Anterior cingulate cortex (tissue), 58 donors: ENCODE measurements at places on chromosomes 5 and 9.
A peak's percentile ranks its signal among the peaks of the same experiment; 100 is the strongest.

DNA sequence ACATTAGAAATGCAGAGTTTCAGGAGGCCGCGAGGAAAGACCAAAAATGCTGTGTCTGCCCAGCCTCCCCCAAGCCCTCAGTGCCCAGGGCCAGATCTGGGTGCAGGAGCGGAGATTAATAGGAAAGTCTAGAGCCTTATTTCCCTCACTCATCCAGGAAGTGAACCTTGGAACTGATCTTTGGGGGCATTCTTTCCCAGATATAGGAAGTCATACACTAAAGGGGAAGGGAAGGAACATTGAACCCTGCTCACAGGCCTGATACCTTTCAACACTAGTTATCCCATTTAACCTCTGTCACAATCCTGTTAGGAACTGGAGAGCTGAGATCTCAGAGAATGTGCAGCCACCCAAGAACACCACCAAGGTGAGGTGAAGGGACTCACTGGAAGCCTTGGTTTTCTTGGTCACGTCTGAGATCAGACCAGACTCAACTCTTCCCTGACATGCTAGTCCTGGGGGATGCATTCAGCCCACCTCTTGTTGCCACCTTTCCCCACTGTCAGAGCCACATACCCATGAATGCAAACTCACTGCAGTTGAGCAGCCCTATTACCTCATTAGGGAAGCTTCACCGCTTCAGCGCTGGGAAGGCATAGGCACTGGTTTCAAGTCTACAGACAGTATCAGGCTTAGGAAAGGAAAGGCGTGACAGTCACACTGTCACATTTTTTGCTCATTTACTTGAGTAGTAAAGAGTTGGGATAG lies 95.0 kb downstream of the KIAA1958 start:
- no peak for DNase-seq

DNA sequence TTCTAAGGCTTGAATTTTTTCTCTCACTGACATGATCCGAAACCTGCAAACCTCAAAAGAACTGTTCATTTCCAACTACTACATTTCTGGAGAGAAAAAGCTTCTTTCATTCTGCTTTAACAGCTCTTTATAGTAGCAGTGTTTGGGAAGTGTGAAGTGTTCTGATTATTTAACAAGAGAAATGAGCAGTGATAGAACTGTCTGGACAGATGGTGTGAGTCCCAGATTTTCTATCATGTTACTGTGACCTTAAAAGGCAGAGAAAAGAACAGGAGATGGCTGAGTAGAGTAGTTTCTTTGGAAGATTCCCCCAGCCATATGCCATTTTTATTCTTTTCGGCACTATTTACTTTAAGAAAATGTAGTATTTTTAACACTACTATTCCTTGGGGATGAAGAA lies 41.3 kb upstream of the TAL2 start:
- no peak for DNase-seq

GRCh38 chr5:153551537-153552079 lies 61.1 kb downstream of the GRIA1 start:
- DNase-seq = no peak

DNA sequence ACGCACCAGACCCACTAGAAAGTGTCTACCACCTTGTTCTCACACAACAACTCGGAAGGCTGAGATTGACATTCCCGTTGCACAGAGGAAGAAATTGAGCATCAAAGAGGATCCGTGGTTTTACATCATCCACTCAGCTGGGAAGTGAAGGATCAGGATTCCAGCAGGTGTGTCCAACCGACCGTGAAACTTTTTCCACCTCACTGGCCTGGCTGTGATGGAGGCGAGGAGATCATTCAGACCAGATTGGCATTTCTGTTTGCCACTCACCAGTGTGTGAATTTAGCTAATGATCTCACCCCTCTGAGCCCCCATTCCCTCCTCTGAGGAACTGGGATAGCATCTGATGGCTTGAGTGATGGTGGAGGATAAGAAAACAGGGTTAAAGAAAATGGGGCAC lies 46.7 kb upstream of the CPLX2 start:
- DNase-seq = no peak

DNA sequence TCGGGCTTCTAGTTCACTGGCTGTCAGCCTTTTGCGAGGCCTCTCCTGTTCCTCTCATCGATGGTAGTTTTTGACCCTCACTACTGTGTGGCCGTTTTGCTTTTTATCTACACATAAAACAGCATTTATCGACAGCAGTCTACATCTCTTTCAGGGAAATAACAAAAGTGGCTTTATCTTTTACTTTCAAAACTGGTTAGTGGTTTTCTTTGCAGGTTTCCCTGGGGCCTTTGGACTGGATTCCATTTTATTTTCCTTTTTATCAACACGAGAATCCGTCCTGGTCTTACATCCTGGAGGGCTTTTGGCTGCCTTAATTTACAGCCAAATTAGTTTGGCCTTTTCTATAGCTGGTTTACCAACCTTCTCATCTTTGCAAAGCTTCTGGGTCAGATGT lies 793 bp upstream of the PKD2L2 start:
- no peak for DNase-seq

DNA sequence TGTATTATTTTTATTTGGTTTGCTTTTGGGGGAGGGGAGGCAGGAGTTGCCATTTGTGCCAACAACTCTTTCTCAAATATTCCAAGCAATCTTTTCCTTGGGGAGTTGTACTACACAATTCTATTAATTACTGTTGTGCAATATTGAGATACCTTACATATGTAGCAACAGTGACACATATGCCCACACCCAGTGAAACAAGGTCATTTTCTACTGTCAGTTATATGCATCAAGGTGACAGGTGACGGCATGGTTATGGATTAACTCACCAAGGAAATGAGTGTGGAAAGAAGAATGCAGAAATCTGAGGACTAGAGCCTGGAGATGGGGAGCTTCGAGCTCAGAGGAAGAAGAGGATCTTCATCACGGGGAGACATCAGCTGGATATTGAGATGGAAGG lies 17.9 kb upstream of the MSMP start:
- DNase-seq = no peak

DNA sequence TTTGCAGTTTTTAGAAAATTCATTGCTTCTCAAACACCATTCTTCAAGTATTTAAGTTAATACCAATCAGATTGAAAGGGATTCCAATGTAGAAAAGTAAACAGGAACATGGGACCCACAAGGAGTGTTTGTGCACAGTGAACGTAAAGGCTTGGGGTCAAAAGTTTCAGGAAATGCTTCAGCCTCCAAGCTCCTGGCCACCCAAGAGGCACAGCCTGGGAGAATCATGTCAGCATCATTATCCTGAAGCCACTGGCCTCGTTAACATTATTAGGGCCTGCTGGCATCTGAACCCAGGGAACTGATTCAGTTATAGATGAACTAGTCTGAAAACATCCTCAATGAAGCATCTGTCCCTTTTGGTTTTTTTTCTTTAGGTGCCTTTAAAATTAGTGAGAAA lies 122.9 kb downstream of the NXNL2 start:
- no peak for DNase-seq

DNA sequence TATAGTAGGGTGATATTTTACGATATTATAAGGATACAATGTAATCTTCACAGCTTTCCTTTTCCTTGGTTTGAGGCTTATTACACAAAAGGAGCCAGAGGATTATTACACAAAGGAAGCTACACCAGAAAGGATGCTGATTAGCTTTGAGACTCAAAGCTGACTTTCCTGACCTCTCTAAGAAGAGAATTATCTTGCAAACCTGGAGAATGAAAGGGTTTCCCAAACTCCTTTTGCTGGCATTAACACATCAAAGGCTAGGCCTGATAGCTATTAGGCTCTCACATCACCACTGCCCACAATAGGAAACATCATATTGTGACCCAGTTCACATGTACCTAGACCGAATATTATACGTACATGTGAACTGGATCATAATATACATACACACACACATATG lies 34.2 kb upstream of the CHD1 start:
- DNase-seq = no peak

GRCh38 chr9:81634915-81635516 lies 54.3 kb downstream of the TLE1 start:
- no peak for DNase-seq

DNA sequence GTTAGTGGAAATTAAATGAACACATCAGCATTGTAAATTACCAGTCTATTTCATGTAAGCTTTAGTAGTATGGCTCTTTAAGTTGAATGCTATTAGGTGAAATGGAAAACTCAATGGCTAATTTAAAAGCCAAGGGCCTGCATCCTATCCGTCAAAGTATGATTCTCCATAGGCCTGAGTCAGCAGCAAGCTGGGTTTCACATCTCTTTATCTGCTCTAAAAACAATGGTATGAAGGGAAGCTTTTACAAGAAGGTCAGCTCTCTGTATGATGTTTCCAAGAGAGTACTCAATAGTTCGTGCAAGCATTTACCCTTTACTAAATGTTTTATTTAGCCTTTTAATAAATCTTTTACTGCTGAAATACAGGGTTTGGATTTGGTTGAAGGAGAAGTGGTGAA lies 62.8 kb downstream of the MAP1B start:
- DNase-seq = no peak

GRCh38 chr9:4509590-4509984 lies 19.3 kb downstream of the SLC1A1 start:
- no peak for DNase-seq

DNA sequence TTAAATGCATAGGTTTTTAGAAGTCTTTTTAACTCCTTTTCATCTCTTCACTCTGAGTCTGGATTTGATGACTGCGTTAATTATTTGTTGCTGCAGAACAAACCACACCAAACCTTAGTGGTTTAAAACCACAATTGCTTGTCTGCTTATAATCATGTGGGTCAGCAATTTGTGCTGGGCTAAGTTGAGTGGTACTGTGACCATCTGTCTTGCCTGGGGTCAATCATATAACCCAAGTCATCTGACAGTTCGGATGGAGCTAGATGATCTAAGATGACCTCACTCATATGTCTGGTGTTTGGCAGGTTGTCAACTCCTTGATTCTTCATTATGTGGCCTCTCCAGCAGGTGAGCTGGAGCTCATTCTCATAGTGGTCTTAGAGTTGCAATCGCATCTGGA lies 219.1 kb upstream of the ELAVL2 start:
- DNase-seq = no peak

GRCh38 chr9:87537625-87538024 lies 40.0 kb downstream of the DAPK1 start:
- no peak for DNase-seq

DNA sequence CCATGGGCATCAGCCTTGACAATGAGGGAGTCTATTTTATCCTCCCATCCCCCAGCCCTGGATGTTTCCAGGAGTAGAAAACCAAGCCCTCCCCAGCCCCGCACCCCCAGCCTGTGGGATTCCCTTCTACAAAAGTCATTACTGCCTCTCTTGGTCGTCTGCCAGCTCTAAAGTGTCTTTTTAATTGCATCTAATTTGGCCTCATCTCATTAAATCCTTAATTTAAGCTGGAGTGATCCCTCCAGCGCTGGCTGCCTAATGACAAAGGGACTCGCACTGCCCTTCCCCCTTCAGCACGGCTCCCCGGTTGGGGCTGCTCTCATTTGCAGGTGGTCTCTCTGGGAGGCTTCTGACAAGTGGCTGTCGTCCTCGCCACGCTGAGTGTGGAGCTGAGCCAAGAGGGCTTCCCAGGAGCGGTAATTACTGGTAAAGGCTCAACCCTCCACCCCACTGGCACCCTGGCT lies 107.9 kb upstream of the ALDH1B1 start:
- DNase-seq = no peak

- peak; percentile 4 for DNase-seq
Observed at GRCh38 chr5:145681686-145682085, 153.5 kb downstream of the PRELID2 start.

GRCh38 chr5:35094948-35095347 lies 47.2 kb upstream of the AGXT2 start:
- DNase-seq = no peak

GRCh38 chr9:34687276-34688030 lies 3.6 kb downstream of the CCL19 start:
- no peak for DNase-seq

GRCh38 chr5:28165096-28165495 lies 1126.7 kb upstream of the CDH9 start:
- DNase-seq = no peak

DNA sequence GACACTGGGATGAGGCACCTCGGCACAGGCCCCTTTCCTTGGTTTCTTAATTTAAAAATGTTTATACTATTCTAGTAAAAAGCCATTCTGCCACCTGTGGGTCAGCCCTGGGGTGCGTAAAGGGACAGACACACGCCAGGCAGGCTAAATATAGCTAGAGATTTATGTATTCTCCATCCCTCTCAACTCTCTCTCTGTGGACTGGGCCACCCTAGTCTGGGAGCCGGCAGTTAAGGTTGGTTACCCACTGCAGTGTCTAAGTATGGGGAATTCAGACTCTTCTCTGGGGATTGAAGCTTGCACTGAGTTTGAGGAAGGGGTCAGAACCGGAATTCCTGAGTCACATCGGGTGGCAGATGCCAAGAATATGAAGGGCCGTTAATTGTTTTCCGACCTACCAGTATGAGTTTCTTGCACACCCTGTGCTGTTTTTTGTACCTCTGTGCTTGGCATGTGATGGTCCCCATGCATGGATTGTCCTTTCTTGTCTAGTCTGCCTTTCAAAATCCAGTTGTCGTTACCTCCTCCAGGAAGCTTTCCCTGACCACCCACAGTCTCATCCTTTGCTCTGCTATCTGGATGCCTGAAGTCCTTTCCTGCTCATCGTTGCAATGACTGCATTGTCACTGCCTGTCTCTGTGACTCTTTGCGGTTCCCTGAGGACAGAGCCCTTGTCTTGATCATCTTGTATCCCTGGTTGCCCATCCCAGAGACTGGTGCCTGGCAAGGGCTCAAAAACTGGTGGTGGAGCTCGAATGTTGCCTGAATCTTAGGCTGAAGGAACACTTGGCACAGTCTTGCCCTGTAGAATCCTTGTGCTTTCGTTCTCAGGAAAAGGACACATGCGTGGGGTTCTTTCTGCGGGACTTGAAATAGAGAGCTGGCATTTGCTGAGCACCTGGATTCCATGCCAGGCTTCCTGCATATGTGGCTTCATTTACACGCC lies 2.1 kb downstream of the NEURL1B start:
- peak; percentile 6 for DNase-seq

- DNase-seq = no peak
Observed at GRCh38 chr9:34363619-34364351, 12.9 kb downstream of the MYORG start.

GRCh38 chr9:36928670-36929349 lies 105.3 kb downstream of the PAX5 start:
- DNase-seq = no peak

GRCh38 chr5:109907731-109908130 lies 218.0 kb downstream of the MAN2A1 start:
- no peak for DNase-seq

- no peak for DNase-seq
Observed at GRCh38 chr9:15977438-15977837, 424.6 kb downstream of the CCDC171 start.

DNA sequence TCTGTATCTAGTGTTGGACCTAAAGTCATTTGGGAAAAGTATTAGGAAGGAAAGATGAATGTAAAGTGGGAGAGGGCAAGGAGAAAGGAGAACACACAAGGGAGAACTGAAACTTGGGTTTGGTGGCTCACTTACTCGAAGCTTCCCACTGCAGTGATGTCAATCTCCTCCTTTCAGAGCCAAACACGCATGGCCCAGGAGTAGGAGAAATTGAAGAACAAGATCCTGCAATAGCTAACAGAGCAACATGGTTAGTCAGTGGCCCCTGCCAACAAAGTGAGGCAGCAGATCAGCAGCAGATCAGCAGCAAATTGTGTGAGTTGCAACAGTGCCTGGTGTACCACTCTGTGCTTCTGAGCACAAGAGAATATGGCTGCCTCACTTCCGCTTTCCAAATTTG lies 366.4 kb downstream of the PSAT1 start:
- no peak for DNase-seq
